Stimulated activated CD8-positive, alpha-beta memory T cell treated with anti-CD3 and anti-CD28 coated beads, Interleukin-7, amount 100 ng/mL, for 1 hour (primary cell): ENCODE measurements at places on chromosomes 2 and 18.

DNA sequence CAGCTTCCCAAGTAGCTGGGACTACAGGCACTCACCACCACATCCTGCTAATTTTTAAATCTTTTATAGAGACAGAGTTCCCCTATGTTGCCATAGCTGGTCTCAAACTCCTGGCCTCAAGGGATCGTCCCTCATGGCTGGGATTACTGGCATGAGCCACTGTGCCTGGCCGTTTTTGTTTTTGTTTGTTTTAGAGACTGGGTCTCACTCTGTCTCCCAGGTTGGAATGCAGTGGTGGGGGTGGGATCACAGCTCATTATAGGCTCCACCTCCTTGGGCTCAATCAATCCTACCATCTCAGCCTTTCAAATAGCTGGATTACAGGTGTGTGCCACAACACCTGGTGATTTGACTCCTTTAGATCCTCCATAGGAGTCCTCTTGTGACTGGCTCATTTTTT is 19.5 kb upstream of the ZDBF2 start:
- no peak for DNase-seq

DNA sequence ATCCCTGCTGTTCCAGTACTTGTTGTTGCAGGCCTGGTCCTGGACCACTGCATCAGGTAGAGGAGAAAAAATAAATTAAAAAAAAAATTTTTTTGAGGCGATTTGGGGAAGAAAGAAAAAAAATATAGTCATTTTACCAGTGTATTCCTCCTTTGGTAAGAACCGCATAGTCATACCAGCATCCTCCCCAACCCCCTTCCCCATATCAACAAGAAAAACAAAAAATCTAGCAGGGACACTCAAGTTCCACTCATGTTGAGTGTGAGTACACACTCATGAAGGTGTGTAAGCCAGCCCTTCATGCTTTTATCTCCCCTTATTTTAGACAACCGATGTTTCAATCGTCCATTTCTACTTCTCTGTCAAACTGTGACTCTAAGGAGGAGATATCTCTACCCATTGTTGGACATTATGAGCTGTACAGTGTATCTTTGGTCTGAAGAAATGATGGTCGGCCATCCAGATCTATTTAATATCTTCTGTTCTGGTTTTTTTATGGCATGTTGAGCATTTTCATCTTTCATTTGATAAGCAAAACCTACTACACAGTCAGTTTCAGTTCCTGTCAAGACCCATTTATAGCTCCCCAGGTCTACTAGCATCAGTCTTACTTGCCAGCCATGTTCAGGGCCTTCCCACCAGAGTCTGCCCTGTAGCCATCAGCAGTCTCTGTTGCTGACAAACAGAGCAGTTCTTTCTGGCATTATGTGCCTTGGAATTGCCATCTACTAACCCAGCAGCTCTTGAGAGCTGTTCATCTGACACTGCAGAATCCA is 20.0 kb downstream of the ELP2 start:
- no peak for DNase-seq

- DNase-seq: no peak
These were observed 172.5 kb upstream of the KLF7 start for GRCh38 chr2:207338220-207338607.

DNA sequence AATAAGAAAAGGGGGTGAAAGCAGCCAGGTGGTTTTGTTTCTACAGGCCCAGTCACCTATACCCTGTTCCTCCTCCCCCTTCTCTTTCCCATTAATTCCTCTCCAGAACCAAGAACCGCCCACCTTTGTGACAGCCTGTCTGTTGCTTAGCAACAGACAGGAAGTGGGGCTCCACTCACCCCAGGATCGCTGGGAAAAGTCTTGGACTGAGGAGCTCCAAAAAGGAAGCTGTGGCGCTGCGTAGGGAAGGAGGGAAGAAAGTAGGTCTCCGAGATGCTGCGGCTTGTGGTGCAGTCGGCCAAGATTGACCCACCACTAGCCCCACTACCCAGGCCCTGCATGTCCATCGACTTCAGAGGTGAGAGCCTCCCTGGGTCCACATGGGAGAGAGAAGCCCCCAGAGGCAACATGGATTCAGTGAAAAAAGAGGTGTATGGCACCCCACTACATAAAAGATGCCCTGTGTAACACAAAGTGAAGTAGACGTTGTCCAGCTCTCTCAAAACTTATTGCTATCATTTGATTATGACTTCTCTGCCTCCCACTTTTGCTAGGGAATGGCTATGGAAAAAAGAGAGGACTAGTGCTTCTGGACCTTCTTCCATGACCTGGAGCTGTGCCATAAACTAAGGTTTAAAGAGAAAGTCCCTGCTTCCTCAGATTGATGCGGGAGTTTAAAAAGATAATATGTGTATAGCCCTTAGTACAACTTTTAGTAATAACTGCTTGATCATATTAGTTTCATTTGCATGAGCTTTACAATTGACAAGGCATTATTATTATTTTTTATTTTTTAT is at the start of gene FER1L5:
Gene FER1L5, plus strand, starts transcription at position 201 of the 797 bp plus-strand sequence. Its CDS starts 73 bp downstream, at position 274.
- no peak for DNase-seq

GRCh38 chr2:36271266-36271665 is 84.3 kb upstream of the CRIM1 start:
- DNase-seq: no peak
